ENCODE measurements at places on chromosomes 4 and X. TPM values are rescaled to one million over a fixed set of nuclear protein-coding genes. Genes with fewer than 3 reads are reported as not detected.

NAT8L gene
- 0.24 TPM for total RNA-seq

GPC3 gene
- total RNA-seq = 0.65 TPM

IL2RG gene
- total RNA-seq = 265 TPM

SSX2B gene
- not detected for total RNA-seq

AFM gene
- not detected for total RNA-seq

SHOX gene
- not detected for total RNA-seq

CXCR3 gene
- 1.5 TPM for total RNA-seq

CT45A10 gene
- not detected for total RNA-seq

MAGED4 gene
- total RNA-seq = 0.24 TPM

YIPF7 gene
- not detected for total RNA-seq

PPBP gene
- not detected for total RNA-seq
